Activated CD4-positive, alpha-beta T cell treated with anti-CD3 and anti-CD28 coated beads for 1 hour (primary cell): ENCODE measurements at places on chromosomes 13 and 19.

- no peak for DNase-seq
Measured at GRCh38 chr13:24261566-24261965, 47.8 kb upstream of the C1QTNF9 start.

GRCh38 chr19:42081584-42082203, 5.7 kb downstream of the ZNF574 start:
- no peak for DNase-seq

GRCh38 chr13:77508959-77509620, 26.4 kb upstream of the SCEL start:
- DNase-seq = no peak

DNA sequence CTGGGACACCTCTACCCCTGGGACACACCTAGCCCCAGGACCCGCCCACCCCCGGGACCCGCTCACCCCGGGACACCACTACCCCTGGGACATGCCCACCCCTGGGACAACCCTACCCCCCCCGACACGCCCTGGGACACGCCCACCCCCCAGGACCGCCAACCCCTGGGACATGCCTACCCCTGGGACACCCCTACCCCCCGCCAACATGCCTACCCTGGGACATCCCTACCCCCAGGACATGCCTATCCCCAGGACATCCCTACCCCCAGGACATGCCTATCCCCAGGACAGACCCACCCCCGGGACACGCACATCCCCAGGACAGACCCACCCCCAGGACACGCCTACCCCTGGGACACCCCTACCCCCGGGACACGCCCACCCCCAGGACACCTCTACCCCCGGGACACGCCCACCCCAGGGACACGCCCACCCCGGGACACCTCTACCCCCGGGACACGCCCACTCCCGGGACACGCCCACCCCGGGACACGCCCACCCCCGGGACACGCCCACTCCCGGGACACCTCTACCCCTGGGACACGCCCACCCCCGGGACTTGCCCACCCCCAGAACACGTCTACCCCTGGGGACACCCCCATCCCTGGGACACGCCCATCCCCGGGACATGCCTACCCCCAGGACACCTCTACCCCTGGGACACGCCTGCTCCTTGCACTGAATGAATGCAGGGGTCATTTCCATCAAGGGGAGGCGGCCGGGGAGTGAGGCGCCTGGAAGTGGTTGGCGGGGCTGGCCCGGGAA, 32.3 kb downstream of the ADPRHL1 start:
- no peak for DNase-seq

GRCh38 chr13:39571502-39572092, 31.4 kb downstream of the LHFPL6 start:
- no peak for DNase-seq

DNA sequence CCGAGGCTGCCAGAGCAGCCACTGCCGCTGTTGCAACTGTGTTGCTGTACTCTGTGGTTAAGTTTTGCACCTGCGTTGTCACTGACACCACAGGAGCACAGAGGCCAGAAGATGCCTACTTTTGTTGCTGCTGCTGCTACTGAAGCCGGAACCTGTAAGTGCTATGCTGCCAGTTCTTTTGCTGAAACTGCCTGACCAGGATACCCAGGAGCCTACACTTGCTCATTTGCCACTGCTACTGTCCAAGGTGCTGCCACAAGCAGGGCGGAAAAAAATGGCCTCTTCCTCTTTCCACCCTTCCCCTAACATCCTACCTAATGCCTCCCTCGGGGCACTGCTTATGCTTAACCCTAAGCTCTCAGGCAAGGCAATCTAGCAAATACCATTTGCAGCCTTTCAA, 29.0 kb upstream of the NBEA start:
- no peak for DNase-seq

DNA sequence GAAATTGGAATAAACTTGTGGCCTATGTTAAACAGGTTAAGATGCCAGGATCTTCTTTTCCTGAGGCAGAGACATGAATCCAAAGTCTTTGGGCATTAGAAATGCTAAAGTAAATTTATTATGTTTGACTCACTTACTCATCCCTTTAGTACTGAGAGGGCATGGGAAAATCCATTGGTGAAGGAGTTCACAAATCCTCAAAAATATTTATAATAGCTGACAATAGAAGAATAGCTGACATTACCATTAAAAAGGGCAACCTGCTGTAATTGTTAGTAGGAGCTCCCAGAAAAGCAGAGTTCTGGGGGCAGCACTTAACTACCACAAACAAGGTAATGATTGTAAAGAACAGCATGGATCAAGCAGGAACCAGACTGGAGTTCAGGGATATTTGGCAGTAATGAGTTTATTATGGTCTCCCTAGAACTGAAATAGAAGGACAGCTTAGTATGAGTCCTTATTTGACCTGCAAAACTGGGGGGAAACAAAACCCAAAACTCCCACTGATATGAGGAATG, 285.8 kb upstream of the KLHL1 start:
- no peak for DNase-seq

DNA sequence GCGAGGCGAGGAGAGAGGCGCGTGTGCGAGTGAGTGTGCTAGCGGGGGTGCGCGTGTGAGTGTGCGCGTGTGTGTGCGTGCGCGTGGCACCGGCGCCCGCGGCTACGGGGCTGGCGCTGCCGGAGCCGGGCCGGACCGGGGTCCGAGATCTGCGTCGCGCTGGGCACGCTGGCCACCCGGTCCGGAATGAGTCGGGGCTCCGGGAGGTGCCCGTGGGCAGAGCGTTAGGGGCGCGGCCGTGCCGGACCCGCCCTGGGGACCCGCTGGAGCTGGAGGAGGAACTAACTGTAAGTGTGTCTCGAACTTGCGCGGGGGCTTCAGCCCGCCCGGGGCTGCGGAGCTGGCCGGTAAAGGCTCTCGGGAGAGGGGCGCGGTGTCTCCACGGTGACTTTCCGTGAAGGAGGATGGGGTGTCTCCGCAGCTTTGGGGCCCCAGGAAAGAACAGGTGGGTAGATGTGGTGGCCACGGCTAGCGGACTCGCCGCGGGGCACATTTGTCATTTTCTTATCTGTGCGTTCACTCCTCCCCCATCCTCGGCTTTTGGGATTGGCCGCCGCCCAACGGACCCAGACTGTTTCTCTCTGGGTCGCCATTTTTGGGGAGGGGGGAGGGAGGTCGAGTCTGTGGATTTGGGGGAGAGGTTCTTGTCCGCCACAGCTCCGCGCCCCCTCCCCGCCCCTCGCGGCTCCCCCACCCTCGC, 10.1 kb upstream of the SOX1 start:
- no peak for DNase-seq

DNA sequence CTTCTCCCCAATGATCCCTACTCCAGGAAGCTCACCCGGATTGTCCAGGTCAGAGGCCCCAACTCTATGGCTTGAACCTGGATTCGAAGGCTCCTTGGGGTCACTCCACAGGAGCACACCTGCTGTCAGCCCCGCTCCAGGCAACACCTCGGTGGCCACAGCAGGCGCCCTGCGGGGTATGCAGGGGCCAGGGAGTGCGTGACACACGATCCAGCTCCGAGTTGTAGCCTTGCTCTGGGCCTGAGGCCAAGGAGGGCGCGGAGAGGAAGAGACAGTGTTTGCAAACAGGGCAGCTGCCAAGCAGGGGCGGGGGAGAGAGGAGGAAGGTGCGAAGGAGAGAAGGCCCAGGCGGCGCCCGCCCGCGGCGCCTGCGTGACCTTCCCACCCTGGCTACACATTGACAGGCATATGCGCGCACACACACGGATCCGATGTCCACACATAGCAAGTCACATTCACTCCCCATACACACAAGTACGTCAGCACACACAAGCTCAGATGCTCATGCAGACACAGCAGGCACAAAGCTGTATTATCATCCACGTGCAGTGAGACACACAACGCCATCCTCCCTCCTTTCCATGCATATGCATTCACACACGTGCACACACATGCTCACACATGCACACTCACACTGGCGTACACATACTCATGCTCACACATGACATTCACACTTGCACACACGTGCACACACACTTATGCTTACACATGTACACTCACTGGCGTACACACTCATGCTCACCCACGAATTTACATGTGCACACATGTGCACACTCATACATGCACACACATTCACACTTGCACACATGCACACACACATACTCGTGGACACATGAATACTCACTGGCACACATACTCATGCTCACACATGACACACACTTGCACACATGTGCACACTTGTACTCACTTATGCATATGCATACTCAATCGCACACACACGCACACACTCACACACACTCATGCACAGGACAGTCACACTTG, 10.4 kb downstream of the SBK2 start:
- DNase-seq = no peak

DNA sequence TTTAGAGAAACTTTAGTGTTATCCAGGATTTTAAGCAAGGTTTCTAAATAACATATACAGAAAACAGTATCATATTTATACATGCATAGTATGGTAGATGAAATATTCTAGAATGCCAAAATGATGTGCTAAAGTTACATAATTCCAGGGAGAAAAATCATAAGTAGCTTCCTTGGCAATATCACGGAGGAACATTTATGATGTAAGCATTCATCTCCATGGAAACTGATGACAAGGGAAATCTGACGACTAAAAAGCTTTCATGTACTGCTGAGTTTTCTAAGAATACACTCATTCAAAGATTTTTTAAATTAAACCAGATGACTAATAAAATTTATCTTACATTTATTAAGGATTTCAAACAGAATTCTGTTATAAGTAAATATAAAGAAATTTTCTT, 4.7 kb downstream of the TEX30 start:
- DNase-seq = no peak
